Stromal cell of bone marrow (primary cell): ENCODE measurements at places on chromosomes 6 and 20.

- DNase-seq, result no peak
These were observed 76.8 kb upstream of the CD93 start for GRCh38 chr20:23162887-23163286.

DNA sequence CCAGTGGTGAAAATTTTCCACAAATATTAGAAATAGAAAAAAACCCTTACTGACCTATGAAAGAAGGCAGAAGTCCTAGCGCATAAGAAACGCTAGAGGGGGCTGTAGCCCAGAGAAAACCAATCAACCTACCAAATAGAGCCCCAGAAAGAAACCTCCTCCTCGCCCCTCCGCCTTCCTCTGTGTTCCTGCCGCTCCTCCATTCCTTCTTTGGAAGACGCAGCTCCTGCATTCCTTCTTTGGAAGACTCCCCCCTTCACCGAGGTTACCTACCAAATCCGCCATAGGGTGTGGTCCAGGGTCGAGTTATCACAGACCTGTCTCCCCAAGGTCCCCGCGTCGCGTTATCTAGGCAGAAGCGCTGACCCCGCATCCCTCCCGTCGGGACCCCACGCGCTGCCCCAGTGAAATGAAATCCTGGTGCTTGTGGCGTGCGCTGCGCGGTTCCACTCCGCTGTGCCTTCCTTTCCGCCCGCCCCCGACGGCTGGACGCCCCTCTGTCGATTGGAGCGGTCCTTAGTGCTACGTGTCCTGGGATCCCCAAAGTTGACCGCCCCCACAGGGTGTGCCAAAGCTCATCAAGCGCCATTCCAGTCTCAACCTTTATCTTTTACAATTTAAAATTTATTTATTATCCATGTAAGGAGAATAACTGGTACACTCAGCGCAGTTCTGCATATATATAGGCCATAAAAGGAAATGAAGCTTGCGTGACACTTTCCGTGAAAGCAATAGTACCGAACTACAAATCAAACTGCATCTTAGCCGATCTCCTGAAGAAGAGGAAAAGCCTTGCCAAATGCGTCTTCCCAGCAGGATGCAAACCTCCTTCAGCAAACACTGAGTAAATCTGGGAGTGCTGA is 13.0 kb downstream of the RPP21 start:
- DNase-seq, result peak; percentile 56

- DNase-seq, result no peak
These were observed 103.2 kb upstream of the RIPOR2 start for GRCh38 chr6:25038999-25039398.

DNA sequence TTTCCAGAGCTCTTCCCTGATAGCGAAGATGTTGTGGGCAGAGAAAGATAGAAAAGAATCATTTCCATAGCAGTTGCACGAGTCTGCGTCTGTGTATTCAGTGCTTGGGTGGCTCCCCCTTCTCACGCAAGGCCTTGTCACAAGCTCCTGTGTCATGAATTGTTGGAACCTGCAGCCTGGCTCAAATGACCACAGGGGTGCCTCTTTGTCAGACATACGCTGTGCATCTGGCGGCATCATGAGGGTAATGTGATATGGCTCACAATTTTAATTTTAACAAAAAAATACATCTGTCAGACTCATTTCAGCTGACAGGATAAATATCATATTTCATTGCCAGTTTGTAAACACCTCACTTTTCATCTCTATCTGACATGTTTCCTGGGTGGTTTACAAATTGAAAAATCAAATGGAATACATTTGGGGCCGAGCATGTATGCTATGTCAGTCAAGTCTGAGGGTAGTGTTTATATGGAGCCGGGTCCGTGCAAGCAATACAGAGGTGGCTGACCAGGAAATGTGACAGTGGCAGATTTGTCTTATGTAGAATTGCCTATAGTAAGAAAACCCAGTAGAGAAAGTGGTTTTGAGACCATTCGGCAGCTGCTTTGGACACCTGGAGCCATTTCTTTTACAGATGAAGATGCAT is 90.9 kb downstream of the CAP2 start:
- DNase-seq, result no peak

DNA sequence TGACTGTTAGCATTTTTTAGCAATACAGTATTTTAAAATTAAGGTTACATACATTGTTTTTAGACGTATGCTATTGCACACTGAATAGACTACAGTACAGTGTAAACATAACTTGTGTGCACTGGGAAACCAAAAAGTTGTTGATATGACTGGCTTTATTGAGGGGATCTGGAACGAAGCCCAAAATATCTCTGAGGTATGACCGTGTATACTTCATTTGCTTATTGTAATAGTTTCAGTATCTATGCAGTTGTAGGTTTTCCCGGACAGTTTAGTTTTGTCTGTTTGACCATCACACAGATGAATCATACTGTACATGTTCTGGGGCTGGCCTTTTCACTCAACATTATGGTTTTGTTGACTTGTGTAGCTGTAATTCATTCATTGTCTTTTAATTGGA is 6.9 kb upstream of the ZBTB12 start:
- peak; percentile 26 for DNase-seq

- DNase-seq, result no peak
These were observed 96.1 kb downstream of the VEGFA start for GRCh38 chr6:43865932-43866645.

GRCh38 chr6:1200081-1200408 is 111.9 kb upstream of the FOXQ1 start:
- DNase-seq, result no peak

GRCh38 chr6:16240589-16241320 is 2.4 kb downstream of the GMPR start:
- DNase-seq, result no peak

DNA sequence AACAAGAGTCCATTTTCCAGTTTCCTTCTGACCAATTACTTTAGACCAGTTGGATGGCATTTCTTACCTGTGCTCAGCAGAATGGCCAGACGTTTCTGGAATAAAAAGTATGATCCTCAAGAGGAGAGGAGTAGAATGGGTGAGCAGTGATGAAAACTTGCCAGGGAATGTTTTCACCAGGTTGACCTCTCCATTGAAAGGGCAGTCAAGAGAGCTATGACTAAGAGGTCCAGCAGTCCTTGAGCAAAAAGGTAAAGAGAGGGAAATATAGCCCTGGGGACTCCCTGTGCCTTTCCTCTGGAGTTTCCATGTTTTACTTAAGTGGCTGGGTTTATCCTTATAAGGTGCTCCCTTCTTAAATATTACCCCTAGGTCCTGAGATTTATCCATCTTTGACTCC is 210.9 kb downstream of the TBX18 start:
- no peak for DNase-seq

GRCh38 chr6:85585741-85586140 is 7.9 kb downstream of the SNX14 start:
- DNase-seq, result no peak

DNA sequence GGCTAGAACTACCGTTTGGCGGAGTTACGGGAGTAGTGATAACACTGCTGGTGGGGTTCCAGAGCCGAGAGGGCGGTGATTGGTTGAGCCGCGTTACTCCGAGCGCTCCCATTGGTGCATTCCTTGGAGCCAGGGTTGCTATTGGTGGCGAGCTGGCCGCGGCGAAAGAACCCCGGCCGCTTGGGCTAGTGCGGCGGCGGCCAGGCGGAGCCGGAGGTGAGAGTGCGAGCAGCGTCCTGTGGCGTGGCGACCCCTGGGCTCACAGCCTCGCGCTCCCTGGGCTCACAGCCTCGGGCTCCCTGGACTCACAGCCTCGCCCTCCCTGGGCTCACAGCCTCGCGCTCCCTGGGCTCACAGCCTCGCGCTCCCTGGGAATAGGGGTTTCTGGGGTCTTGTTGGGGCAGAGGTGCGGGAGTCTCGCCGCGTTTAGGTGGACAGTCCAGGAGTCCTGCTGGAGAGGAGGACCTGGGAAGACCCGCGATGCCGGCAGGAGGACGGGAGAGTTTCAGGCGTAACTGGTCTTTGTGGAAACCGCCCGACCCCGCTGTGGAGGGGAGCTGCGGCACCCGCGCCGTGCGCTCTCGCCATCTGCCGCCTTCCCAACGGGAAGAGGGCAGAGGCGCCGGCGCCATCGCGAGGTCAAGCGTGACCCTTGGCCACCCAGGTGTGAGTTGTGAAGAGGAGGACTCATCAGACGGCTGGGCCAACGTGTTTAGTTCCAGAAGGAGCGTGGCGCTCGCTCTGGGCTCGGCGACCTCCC is 12.2 kb downstream of the PRDM13 start:
- DNase-seq, result no peak

DNA sequence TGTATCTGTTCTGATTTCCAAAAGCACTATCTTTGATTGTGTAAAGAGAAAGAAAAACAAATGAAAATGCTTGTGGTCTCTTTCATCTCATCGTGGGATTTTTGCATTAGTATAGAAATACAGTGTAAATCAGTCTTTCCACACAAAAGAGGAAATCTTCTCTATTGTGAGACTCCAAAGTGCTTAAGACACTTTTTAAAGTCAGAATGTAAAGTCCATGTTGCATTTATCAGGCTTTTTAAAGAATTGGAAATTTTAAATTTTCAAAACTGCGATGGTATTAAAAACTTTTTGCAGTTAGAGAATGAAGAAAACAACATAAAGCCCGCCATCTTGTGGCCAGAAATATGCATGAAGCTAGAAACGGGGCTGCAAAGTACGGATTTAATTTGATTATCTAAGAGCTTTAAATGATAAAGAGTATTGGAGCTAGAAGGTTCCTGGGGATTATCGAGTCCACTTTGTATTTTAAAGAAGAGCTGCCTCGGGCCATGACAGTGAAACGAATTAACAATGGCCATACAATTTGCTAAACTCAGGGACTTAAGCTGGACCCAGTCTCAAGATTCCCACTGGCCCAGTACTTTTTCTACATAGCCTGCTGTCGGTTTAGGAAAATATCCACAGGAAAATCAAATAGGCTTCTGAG is 339.6 kb downstream of the ARHGAP18 start:
- DNase-seq, result peak; percentile 42

DNA sequence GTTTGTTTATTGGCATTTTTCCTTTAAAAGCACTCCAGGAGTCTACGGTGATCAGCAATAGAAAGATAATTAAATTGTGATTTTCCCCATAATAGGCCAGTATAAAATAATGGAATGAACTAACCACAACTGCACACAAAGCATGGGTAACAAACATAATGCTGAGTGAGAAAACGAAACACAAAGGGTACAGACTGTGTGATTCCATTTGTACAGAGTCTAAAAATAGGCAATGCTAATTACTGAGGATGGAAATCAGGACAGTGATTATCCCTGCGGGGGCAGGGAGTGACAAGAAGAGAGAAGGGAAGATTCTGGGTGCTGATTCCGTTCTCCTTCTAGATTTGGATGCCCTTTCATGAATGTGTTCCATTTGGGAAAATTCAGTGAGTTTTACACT is 478.1 kb downstream of the PREX1 start:
- no peak for DNase-seq

GRCh38 chr6:165941786-165942185 is 225.9 kb downstream of the TBXT start:
- no peak for DNase-seq

DNA sequence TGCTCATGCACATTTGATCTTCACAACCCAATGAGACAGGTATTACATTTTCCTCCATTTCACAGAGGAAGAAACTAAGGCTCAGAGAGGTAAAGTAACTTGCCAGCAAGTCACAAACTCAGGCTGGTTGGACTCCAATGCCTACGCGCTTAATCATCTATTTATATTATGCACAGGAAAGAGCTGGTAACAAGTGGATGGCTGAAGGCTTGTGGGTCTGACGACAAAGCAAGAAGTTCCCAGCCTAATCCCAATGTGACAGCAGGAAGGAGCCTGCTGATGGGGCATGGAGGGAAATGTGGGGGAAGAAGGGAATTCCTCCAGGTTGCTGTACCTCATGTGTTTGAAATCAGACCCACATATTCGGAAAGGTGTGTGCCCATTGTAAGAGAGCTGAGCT is 3.9 kb downstream of the CDH22 start:
- DNase-seq, result no peak

- no peak for DNase-seq
These were observed 1.2 kb downstream of the AKAP12 start for GRCh38 chr6:151240791-151241642.

DNA sequence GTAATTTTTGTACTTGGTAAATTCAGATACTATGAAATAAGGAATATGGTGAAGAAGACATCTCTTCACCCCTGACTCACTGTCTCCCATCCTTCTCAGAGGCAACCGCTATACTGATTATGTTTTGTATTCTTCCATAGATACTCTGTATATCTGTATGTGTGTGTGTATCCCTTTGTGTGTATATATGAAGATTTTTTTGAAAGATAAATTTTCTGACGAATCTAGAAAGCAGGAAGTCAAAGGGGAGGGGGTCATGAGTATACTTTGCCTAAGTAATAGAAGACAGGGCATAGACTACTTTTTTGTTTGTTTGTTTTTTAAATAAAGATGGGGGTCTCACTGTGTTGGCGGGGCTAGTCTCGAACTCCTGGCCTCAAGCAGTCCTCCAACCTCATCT is 48.2 kb downstream of the TOP1 start:
- no peak for DNase-seq

DNA sequence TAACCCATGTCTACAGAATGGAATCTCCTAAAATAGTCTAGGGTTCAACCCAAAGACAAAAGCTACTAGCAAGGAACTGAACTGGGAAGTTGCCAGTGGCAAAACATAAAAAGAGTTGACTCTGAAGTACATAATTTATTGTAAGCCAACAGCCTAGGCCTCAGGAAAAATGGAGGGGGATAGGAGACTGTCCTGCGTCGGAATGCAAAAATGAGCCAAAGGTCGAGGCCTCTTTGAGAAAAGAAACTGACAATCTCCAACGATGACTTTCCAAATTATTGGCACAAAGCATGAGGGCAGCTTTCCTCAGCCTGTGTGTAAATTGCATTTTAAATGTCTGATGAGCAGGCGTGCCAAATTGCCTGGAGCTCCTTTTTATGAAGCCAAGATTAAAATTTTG is 2.1 kb downstream of the COL12A1 start:
- DNase-seq, result no peak

GRCh38 chr6:20716865-20717264 is 182.6 kb downstream of the CDKAL1 start:
- DNase-seq, result no peak

DNA sequence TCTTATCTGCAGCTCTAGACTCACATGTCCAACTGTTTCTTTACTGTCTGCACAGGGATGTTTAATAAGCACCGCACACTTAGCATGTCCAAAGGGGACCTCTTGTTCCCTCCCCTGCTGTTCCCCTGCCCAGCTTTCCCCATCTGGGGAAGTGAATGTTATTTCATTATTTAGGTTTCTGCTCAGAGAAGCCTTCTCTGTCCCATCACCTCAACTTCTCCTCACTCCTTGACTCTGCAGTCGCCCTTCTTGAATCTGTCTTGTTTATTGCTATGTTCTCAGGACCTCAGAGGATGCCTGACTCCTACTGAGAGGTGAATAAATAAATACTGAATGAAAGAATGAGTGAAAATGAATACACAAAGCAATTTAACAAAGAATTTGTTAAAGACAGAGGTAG is 121.0 kb downstream of the SASH1 start:
- DNase-seq, result no peak

- no peak for DNase-seq
These were observed 700.0 kb downstream of the MAFB start for GRCh38 chr20:39988991-39989390.

DNA sequence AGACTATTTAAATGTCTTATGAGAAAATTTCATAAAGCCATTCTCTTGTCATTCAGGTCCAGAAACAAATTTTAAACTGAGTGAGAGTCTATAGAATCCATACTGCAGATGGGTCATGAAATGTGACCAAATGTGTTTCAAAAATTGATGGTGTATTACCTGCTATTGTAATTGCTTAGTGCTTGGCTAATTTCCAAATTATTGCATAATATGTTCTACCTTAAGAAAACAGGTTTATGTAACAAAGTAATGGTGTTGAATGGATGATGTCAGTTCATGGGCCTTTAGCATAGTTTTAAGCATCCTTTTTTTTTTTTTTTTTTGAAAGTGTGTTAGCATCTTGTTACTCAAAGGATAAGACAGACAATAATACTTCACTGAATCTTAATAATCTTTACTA is 5.0 kb downstream of the MARCKS start:
- DNase-seq, result no peak
